ENCODE measurements at places on chromosomes 13 and 19. TPM values are rescaled to one million over a fixed set of nuclear protein-coding genes. Genes with fewer than 3 reads are reported as not detected.

EMC10 gene
- 286 TPM for total RNA-seq

PCDH17 gene
- 13.7 TPM for total RNA-seq

SLC7A10 gene
- total RNA-seq, result 3.5 TPM

CGB3 gene
- total RNA-seq, result not detected

DNAJB1 gene
- 91.6 TPM for total RNA-seq

NOSIP gene
- 91.7 TPM for total RNA-seq

KIR2DL1 gene
- not detected for total RNA-seq

All from prostate gland (tissue), 2 donors.